HFFc6 (cell line): ENCODE measurements at places on chromosomes 1 and 21. TPM values are rescaled to one million over a fixed set of nuclear protein-coding genes. Genes with fewer than 3 reads are reported as not detected.

GRCh38 chr1:10484521-10484920, 9.8 kb downstream of the PEX14 start:
- DNase-seq: no peak

- no peak for DNase-seq
Measured at GRCh38 chr1:192984080-192984479, 75.1 kb downstream of the UCHL5 start.

DNA sequence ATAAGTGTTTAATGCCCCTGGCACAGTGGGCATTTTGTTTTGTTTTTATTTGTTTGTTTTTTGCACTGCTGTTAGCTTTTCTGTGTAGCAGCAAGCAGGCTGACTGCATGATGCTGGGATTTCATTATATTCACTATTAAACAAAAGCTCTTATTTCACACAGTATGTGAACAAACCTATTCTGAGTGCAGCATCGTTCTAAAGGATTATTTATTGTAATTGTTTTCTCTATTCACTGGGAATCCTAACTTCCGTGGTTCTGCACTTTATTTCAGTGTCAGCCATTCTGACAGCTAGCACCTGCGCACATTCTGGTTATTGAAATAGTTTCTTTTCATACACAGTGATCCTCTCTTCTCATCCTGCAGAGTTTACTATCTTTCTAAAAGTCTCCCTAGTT, 595.0 kb downstream of the NEGR1 start:
- DNase-seq: no peak

Gene BGLAP
- total RNA-seq: 0.40 TPM in 1 of 3 replicates, not detected in the others

GRCh38 chr1:160987359-160988050, 32.9 kb upstream of the ITLN2 start:
- no peak for DNase-seq
